ENCODE measurements at places on chromosomes 3 and 15.

DNA sequence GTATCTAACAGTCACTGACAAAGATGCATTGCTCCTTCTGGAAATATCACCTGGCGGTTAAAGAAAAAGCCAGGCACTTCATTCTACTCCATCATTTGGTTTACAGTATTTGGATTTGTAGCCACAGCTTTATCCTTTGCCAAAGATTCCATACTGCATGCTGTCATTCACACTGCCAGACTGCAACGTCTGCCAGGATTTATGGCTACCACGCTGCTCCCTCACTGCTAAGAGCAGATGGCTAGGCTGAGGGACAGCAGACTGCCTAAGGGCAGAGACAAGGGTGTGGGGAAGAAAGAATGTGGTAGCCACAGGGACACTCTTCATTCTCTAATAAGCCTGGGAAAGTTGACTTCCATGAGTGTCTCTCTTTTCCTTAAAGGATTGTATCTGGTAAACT is 1047.0 kb downstream of the TUSC7 start:
- DNase-seq = no peak

- DNase-seq = no peak
Measured at GRCh38 chr3:11944052-11944673, 60.0 kb upstream of the SYN2 start.

DNA sequence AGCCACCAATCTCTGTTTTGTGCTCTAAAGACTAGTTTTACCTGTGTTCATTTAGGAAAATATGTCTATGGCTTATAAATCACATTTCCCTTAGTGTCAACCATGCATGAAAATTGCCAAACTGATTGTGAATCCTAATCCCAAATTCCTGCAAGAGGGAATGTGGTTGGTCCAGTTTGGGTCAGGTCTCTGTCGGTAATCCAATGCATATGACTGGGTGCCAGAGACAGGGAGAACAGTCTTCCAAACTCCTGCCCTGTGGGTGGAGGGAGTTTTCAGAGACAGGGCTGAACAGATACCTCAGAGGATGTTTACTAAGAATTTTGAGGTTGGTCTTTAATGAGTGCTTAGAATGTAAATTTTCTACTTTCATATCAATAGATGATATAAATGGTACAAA is 300.5 kb upstream of the ARL6 start:
- no peak for DNase-seq

DNA sequence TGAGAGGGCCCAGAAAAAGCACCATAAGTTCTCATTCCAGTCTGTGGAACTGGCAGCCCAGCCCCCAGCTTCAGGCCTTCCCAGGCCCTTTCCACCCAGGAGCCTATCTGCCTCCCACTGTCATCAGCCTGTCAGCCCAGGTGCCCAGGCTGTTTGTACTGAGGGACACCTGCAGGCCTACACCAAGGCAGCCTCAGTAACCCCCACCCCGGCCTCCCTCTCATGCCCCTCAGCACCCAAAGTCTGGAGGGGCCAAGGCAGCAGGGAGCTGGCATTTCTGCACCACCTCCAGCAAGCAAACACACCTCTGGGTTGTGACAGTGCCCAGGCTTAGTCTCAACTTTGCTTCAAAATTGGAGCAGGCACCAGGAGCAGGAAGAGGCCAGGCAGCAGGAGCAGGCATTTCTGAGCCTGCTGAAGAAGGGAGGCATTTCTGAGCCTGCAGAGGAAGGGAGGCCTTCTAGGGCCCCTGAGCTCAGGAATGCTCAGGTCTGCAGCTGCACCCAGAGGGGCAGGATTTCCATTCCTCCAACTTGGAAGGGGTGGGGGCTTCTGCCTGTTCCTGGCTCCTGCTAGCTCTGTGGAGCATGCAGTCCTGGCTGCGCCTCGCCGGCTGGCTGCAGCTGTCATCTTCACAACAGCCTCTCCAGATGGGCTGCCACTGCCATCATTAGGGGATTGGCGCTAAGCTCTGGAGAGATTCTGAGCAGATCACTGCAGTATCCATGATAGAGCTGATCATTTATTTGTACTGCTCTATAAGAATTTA is 396.1 kb downstream of the UNC13C start:
- DNase-seq = no peak

GRCh38 chr15:84824260-84825007 is 7.3 kb downstream of the ALPK3 start:
- DNase-seq = no peak

- DNase-seq = no peak
Measured at GRCh38 chr15:41862515-41863116, 24.0 kb downstream of the PLA2G4B start.

- DNase-seq = peak; percentile 28
Measured at GRCh38 chr3:31421314-31422048, 111.2 kb upstream of the STT3B start.

- DNase-seq = no peak
Measured at GRCh38 chr15:61989667-61990066, 70.6 kb downstream of the VPS13C start.

DNA sequence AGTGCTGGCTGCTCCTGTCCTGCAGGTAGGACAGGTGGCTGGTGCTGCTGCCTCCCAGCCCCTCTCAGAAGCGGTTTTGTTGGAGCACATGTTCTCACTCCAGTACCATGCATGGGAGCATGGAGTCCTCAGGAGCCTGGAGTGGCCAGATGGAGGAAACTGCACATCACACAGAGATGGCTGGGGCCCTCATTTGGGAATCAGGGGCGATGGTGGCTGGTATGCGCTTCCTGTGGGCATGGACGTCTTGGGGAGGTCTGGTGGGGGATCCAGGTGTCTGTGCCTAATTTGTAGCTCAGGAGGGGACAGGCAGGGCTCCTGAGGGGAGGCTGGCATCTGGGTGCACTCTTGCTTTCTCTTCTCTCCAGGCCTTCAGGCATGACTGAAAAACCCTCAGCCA is 168.2 kb downstream of the KLF13 start:
- DNase-seq = no peak

- no peak for DNase-seq
Measured at GRCh38 chr15:49343546-49343945, 79.5 kb upstream of the FGF7 start.

- DNase-seq = no peak
Measured at GRCh38 chr3:122003606-122004005, 18.4 kb downstream of the ILDR1 start.

- DNase-seq = no peak
Measured at GRCh38 chr15:88454236-88454635, 13.0 kb downstream of the MRPL46 start.

- no peak for DNase-seq
Measured at GRCh38 chr15:84684092-84684491, 26.1 kb upstream of the NMB start.

GRCh38 chr3:125375950-125376679 is 990 bp upstream of the ZNF148 start:
- no peak for DNase-seq

- DNase-seq = no peak
Measured at GRCh38 chr3:12890610-12891390, 49.4 kb upstream of the RPL32 start.

- no peak for DNase-seq
Measured at GRCh38 chr15:96362755-96363651, 32.5 kb downstream of the NR2F2 start.

GRCh38 chr3:101809178-101810021 is 30.4 kb downstream of the NXPE3 start:
- peak; percentile 67 for DNase-seq

DNA sequence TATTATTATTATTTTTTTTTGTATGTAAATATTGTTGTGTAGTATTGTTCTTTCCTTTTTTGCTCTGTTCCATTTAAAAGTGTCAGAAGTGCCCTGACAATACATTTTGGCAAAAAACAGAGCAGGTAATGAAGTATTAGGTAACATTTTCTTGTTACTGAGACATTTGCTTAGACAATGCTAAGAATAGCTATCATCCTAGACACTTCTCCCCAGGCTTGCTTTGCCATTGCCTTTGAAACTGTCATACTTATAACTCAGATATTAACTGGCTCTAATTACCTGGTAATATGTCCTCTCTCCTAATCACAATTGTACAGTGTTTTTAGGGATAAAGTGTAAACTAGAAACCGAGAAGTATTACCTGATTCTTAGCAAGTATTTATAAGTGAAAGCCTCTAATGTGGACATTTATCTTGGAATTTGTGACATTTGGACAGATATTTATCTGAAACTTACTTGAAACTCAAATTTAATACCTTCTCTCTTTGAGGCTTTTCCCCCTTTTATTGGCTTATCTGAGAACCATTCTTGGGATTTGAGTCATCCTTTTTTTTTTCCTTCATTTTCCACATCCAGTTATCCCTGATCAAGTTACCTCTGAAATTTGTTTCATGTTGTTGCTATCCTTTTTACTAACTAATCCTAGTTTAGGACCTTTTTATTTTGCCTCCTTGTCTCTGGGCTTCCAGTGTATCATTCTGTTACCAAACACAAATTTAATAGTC is 13.1 kb downstream of the ARIH1 start:
- DNase-seq = no peak

GRCh38 chr3:37224879-37225278 is 50.5 kb upstream of the LRRFIP2 start:
- no peak for DNase-seq

DNA sequence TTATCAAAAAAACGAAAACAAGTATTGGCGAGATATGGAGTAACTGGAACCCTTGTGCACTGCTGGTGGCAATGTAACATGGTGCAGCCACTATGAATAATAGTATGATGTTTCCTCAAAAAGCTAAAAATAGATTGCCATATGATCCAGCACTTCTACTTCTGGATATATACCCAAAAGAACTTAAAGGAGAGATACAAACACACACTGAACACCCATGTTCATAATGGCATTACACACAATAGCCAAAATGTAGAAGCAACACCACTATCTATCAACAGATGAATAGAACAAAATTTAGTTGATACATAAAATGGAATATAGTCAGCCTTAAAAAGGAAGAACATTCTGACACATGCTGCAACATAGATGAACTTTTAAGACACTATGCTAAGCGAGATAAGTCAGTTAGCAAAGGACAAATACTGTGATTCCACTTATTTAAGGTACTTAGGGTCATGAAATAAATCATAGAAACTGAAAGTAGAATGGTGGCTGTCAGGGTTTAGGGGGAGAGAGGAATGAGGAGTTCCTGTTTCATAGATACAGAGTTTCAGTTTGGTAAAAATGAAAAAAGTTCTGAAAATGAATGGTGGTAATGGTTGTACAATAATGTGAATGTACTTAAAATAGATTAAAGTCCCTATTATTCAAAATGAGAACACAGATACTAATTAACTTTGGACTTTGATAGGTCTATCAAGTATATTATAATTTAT is 59.4 kb upstream of the IMPG2 start:
- DNase-seq = peak; percentile 36

DNA sequence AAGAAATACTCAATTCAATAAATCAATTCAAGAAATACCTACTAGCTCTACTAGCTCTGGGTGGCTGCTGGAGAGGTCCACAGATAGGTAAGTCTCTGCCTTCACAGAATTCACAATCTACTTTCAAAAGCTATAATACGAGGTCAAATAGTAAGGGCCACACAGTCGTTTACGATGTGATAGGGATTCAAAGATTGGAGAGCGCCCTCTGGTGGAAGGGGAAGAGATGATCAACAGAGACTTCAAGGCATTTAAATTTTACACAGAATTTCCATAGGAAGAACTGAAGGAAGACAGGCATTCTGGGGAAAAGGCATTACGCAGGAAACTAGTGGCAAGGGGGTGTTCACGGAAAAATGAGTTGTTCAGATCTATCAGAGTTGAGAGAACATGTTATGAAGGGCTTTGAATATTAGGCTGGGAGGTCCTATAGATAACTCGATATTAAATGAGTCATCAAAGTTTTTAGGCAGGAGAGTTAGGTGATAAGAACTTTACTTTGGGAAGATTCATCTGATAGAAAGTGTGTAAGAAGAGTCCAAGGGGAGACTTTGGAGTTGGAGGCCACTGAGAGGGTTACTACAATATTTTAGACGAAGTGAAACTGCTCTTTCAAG is 128.8 kb downstream of the FRMD5 start:
- DNase-seq = peak; percentile 58

GRCh38 chr3:46264002-46264401 is 21.7 kb downstream of the CCR3 start:
- no peak for DNase-seq

- DNase-seq = no peak
Measured at GRCh38 chr3:148759430-148759829, 61.7 kb downstream of the AGTR1 start.

DNA sequence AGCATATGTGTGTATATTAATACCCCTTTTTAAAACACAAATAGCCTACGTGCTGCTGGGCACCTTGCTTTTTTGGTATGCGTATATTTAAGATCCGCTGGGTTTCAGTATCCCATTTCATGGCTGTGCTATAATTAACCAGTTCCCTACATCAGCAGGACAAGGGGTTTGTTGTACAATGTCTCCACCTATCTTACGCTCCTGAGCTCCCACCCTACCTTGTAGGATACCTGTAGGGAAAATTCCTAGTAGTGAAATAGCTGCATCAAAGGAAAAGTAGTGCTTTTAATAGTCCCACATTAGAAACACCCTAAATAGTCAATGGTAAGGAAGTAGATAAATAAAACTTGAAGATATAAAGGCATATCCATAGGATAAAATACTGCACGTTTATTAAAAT is 1.4 kb downstream of the MAP6D1 start:
- DNase-seq = no peak

DNA sequence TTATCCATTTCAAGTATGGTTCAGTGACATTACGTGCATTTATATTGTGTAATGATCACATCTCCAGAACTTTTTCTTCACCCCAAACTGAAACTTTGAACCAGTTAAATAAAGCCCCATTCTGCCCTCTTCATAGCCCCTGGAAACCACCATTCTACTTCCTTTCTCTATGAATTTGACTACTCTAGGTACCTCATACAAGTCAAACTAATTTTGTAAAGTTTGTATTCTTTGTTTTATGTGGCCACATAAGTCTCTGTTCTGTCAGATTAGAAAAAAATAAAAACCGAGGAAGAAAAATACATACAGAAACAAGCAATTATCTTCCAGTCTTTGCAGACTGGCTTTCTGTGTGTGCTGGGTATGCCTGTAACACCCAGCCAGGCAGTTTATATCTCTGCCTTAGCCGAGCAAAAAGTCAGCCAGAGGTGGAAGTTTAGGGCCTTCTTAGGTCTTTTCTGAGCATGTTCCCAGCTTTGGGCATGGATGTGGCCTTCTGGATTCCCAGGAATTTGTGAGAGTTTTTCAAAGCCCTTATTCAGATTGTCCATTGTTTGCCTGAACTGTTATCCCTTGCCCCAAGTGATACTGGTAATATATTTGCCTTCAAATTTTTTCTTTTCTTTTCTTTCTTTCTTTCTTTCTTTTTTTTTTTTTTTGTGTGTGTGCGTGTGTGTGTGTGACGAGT is 6.0 kb upstream of the GRAMD1C start:
- no peak for DNase-seq

Measured in CD4-positive, alpha-beta T cell treated with Interleukin-10 for 1 hour (primary cell).